ENCODE measurements at places on chromosomes 2 and 18.
A peak's percentile ranks its signal among the peaks of the same experiment; 100 is the strongest.

GRCh38 chr2:99998651-99999320 lies 143.6 kb downstream of the AFF3 start:
- no peak for DNase-seq

DNA sequence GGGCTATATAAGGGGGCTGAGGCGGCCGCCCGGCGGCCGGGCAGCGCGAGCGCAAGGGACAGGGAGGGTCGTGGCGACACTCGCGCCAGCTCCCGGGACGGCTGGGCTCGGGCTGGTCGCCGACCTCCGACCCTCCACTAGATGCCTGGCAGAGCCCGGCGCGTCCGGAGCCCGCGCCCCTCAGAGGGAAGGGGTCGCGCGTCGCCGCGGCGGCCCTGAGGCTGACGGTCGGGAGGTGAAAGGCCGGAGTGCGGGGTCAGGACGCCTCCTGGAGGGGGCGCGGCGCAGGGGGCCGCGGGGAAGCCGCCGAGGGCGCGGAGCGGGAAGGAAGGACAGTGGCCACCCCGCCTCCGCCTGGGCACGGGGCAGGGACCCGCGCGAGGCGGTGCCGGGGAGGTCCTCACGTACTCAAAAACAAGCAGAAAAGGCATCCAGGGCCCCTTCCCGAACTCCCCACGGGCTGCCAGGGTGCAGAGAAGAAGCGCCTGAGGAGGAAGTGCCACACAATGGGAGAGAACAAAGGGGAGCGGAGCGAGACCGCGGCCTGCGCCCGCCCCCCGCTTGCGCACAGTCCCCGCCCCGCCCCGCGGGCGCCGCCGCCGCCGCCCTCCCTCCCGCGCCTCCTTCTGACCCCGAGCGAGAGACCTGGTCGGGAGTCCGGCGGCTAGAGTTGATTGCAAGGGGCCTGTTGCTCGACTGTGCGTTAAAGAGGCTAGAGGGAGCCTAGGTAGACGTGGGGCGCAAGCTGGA lies 776 bp upstream of the KLF7 start:
- peak; percentile 70 for DNase-seq

DNA sequence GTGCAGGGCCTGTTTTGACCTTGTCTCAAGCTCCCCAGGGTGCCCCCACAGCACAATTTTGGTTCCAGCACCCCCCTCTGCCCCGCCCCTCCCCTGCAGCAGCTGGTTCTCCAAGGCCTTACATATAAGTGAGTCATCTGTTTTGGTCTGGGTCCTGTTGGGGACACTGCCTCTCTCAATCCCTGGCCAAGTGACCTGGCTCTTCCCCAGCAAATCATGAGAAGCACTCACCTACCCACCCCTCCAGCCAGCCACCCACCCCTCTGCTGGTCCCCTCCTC lies 90.5 kb downstream of the INHBB start:
- no peak for DNase-seq

DNA sequence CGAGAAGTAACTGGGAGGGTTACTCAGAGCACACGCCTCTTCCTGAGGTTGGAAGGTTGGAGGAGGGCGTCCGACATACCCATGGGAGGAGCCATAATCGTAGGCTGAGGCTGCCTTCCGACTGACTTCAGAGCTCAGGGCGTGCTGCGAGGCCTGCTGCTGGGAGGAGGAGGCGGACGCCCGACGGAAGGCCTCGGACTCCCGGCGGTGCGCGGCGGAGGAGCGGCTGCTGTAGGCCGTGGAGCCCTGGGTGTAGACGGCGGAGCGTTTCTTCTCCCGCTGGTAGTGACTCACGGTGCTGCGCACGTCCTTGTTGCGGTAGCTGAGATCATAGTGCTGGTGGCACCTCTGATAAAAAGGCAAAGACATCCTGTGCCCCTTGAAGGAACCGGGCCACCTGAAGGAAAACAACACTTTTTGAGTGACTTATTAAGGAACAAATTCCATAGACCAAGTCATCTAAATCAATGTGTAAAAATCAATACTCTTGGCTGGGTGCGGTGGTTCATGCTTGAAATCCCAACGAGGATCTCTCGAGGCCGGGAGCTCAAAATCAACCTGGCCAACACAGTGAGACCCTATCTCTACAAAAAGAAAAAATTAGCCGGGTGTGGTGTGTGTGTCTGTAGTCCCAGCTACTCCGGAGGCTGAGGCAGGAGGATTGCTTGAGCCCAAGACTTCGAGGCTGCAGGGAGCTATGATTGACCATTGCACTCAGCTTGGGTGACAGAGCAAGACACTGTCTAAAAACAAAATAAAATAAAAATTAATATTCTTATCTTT lies 4.7 kb downstream of the MYOM1 start:
- DNase-seq: no peak

DNA sequence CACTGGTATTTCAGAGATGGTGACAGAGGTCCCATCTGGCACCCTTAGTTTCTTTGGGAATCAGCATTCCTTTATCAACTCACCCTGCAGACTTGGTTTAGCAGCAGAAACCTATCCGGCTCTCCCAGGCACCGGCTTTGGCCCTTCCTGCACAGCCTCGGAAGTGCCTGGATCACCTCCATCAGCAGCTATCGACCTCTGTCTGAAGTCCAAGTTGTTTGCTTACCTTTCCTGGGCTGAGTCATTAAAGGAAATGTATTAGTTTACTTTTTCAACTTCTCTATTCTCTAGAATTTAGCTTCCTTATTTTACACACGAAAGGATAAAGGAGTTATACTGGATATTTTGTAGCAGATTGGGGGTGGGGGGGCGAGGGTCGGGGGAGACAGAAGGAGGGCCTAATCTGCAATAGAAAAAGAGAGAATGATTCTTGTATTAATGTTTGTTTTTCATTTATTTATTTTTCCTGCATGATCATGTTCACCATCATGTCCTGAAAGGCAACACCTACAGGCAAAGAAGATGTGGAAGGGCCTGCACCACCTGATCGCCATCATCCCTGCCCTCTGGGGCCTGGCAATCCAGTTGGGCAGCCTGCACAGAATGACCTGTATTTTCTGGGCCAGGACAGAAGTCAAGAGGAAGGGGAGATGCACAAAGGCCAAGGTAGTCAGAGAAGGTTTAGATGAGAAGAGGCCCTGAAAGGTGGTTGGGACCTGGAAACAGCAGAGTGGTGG lies 22.1 kb upstream of the MAT2A start:
- DNase-seq: no peak

GRCh38 chr18:45353530-45353929 lies 261.7 kb upstream of the SLC14A2 start:
- DNase-seq: no peak

DNA sequence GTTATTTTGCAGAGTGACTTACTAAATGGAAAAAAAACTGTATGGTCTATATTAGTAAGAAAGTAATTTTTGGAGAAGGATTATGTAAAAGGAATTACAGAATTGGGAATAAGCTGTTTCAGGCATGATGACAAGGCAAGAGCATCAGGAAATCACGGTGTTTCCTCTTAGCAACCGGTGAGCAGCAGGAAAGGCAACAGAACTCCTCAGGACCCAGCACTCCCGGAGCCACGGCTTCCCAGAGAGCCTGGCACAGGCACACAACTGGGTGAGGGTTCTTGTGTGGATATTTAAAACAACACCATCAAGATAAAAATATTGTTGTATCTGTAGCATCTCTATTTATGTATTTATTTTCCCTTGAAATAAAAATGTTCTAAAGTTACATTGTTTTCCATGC lies 34.4 kb downstream of the CYP27C1 start:
- DNase-seq: no peak

All from T-cell (primary cell).